ENCODE measurements at places on chromosomes 2 and 18.

GRCh38 chr2:10367472-10368439 is 65.1 kb downstream of the HPCAL1 start:
- DNase-seq, result no peak

- no peak for DNase-seq
Measured at GRCh38 chr2:61419129-61419528, 51.8 kb downstream of the USP34 start.

GRCh38 chr2:55153584-55154299 is 78.4 kb downstream of the CLHC1 start:
- DNase-seq, result no peak

GRCh38 chr2:16320716-16321115 is 344.9 kb downstream of the CYRIA start:
- no peak for DNase-seq

- DNase-seq, result no peak
Measured at GRCh38 chr2:54914637-54915036, 135.6 kb downstream of the RTN4 start.

GRCh38 chr2:152012697-152013096 is 86.1 kb downstream of the CACNB4 start:
- no peak for DNase-seq

- DNase-seq, result no peak
Measured at GRCh38 chr2:120692691-120693090, 43.0 kb upstream of the GLI2 start.

DNA sequence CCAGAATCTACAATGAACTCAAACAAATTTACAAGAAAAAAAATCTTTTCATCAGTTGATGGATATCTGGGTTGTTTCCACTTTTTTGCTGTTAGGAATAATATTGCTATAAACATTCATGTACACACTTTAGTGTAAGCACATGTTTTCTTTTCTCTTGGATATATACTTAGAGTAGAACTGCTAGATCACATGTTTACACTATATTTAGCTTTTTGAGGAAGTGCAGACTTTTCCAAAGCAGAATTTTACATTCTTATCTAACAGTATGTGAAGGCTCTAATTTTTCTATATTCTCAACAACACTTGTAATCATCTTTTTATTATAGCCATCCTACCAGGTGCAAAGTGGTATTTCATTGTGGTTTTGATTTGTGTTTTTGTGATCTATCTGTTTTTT is 103.6 kb upstream of the RMP24 start:
- no peak for DNase-seq

GRCh38 chr2:58156780-58157179 is 84.3 kb downstream of the FANCL start:
- no peak for DNase-seq

- no peak for DNase-seq
Measured at GRCh38 chr2:127104166-127104660, 2.7 kb downstream of the BIN1 start.

GRCh38 chr18:63161761-63162195 is 157.8 kb downstream of the BCL2 start:
- DNase-seq, result no peak

DNA sequence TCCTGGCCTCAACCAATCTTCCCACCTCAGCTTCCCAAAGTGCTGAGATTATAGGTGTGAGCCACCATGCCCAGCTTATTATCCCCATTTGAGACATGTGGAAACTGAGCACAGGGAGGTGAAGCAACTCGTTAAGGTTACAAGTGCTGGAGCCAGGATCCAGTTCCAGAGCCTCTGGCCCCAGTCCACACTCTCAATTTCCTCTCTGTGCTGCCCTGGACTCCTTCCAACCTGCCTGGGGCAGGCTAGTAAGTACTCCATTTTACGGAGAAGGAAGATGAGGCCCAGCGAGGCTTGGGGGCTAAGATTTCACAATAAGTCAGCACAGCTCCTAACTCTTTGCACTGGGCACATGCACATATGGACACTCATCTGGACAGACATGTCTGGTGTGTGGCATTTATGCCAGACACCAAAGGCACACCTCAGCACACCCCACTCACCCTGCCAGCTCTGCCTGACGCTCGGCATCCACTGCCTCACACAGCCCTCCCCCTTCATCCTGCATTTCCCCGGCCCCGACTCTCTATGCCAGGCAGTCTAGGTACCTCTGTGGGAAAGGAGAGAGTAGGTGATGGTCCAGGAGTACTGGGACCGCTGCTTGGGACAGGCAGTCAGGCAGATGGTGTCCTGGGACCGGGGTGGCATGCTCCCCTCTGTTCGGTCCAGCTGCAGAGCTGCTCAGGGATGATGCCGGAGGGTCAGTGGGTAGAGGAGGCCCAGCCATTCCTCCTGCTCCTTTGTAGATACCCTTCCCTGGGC is 20.5 kb downstream of the CFAP65 start:
- DNase-seq, result no peak

GRCh38 chr2:182372661-182373060 is 54.2 kb downstream of the PDE1A start:
- DNase-seq, result no peak

- no peak for DNase-seq
Measured at GRCh38 chr2:28958689-28959088, 22.4 kb upstream of the TOGARAM2 start.

Data from liver (tissue), 10 donors.